ENCODE measurements at places on chromosomes 5 and 9.

DNA sequence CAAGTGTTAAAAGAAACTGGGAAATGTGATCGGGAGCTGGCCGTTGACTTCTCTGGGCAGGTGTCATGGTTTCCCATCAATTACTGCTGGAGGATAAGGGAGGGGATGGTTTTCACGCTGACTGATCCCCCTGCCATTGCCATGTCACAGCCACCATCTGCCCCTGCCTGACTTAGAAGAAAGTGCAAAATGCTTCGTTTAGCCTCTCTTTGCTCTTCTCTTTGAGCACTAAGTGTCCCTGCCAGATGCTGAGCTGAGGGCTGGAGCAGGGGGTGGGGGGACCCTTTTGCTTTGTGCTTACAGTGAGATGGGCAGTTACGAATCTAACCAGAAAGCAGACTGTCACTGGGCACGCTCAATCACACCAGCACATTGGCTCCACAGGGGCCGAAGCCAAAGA lies 138.4 kb upstream of the ALDH1B1 start:
- no peak for DNase-seq

GRCh38 chr5:111556501-111556900 lies 44.2 kb upstream of the STARD4 start:
- DNase-seq, result no peak

- DNase-seq, result no peak
Measured at GRCh38 chr9:15262581-15262980, 44.4 kb downstream of the TTC39B start.

GRCh38 chr9:34954225-34954624 lies 3.9 kb upstream of the PHF24 start:
- no peak for DNase-seq

GRCh38 chr5:171258737-171259415 lies 50.2 kb upstream of the TLX3 start:
- no peak for DNase-seq

DNA sequence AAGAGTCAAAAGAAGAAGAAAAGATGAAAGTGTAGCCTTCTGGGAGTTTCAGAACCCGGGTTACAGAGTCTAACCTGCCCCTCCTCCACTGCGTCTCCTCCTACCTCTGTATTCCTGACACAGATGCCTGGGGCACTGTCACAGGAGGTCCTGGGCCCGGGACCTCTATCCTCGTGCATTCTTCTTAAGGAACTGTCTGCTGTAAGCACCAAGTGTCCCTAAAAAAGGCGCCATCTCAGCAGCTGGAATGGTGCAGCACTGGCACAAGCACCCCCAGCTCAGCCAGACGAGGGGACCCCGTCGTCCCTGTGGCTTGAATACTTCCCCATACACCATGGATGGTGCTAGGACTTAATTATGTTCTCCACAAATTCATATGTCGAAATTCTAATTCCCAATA lies 35.8 kb upstream of the MVB12B start:
- no peak for DNase-seq
